GM04504 (cell line): ENCODE measurements at places on chromosomes 12 and 14.

GRCh38 chr14:34088914-34089313, 138.0 kb upstream of the EGLN3 start:
- no peak for DNase-seq

GRCh38 chr14:54782751-54783659, 119.6 kb downstream of the GCH1 start:
- no peak for DNase-seq

- DNase-seq = no peak
Measured at GRCh38 chr12:43669373-43669772, 89.2 kb downstream of the PUS7L start.

DNA sequence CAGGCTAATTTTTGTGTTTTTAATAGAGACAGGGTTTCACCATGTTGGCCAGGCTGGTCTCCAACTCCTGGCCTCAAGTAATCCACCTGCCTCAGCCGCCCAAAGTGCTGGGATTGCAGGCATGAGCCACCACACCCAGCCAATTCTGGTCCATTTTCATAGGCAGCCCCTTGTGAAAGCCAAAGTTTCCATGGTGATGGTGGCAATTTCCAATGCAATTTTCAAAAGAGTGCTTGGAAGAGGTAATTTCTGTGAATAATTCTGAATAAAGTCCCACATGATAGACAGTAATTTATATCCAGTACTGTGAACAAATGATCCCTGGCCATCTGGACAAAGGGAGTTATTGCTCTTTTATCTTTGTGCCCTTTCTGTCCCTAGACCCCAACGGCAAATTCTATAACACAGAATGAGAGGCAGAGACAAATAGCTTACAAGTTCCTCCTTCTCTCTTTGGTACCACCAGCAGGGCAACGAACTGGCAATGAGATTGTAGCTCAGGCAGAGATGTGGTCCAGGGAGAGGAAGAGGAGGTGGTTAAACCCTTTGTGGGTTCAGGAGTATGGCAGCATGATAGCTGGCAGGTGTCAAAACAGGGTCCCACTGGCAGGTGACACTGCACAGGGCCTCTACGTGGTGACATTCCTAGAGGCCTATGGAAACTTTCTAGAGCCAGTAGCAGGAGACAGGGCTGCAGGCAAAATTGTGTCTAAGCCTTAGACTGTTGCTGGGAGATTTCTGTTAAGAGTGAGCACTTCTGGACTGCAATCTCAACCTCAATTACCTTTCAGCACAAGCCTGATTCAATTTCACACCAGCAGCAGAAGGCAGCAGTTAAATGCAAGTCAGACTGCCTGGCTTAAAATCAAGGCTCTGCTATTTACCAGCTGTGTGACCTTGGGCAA, 46.5 kb downstream of the NT5DC3 start:
- no peak for DNase-seq

DNA sequence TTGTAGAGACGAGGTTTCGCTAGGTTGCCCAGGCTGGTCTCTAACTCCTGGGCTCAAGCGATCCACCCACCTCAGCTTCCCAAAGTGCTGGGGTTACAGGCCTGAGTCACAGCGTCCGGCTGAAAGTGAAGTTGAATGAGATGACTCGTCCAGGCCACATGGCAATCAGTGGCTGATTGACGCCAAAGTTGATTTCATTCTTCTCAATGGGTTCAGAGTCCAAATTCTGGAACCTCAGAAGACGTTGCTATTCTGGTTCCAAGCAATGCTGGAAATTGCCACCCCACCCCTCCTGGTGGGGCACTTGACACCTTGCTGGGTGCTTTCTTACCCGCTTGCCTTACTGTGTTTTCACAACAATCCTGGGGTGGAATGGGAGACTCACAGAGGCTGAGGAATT, 14.9 kb downstream of the ABCB9 start:
- DNase-seq = no peak

- DNase-seq = no peak
Measured at GRCh38 chr12:53074283-53074998, 4.7 kb downstream of the SPRYD3 start.

GRCh38 chr12:132270969-132271754, 58.2 kb downstream of the GALNT9 start:
- DNase-seq = no peak

DNA sequence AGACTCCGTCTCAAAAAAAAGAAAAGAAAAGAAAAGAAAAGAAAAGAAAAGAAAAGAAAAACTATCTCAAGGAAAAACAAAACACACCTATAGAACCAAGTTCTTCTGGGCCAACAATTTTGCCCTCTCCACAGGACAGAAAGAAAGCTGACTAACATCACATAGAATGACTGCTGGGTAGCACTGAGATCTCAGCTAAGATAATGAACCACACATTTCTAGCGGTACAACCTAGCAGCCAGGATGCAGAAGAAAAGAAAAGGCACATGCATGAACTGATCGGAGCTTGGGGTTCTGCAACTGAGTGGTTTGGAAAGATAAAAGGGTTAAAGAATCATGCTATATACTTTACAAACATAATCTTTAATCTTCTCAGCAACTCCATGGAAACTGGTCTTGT, 19.5 kb downstream of the TMED10 start:
- DNase-seq = no peak

GRCh38 chr12:127351481-127352010, 915.4 kb upstream of the TMEM132C start:
- no peak for DNase-seq

GRCh38 chr14:76516884-76517283, 140.9 kb downstream of the ESRRB start:
- no peak for DNase-seq

DNA sequence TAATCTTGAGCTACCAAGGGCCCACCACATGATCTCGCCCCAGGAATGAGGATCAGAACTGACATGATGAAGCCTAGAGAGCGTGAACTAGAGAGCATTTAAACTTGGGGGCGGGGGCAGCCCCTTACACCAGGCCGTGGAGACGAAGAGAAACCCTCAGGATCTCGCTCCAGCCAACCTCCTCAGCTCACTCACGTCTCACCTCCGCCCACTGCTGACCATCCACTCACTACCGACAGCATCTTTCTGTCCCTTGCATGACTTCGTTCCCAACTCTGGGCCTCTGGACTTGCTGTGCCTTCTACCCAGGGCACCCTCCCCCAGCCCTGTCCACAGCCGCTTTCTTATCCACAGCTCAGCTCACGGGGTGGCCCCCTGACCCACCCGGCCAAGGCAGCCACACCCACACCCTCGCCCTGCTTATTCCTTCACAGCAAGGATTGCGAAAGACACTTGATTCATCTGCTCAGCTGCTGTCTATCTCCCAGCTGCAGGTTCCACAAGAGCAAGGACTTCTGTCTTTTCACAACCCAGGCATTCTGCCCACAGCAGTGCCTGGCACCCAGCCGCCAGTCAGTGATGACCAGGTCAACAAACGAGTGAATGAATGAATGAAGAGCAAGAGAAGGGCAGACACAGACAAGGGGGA, 6.4 kb downstream of the STX2 start:
- DNase-seq = peak; percentile 58

DNA sequence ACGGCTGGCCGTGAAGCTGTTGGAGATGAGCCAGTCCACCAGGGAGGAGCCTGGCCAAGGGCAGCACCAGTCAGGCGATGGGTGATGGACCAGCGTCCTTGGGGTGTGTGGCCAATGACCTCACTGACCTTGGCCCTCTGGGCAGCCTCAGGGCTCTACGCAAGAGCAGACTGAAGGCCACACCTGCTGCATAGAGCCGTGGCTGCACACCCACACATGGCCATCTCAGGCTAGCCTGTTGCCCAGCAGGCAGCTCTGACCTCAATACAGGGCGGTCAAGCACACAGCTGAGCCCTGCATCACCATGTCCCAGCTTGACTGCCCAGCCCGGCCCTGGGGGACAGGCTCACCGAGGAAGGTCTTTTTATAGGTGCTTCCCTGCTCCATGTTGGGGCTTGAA, 19.2 kb downstream of the PLEK2 start:
- no peak for DNase-seq

DNA sequence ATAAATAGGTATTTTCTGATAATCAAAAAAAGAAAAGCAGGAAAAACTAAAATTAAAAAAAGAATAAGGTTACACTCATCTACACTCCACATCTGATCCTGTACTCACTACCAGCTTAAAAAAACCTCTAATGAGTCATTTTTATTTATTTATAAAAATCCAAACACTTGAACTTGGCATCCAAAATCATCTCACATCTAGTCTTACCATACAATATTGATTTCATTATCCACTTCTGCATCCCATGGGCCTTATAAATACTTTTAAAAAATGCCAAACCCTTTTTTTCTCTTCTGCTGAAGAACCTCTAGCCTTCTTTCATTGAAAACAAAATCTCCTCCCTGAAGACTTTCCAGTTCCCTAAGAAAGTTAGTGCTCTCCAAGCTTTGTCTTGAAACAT, 109.7 kb downstream of the TMTC3 start:
- DNase-seq = no peak
